T-cell (primary cell): ENCODE measurements at places on chromosomes 12 and 14.

GRCh38 chr14:100215330-100215885 lies 23.5 kb upstream of the YY1 start:
- DNase-seq = no peak

DNA sequence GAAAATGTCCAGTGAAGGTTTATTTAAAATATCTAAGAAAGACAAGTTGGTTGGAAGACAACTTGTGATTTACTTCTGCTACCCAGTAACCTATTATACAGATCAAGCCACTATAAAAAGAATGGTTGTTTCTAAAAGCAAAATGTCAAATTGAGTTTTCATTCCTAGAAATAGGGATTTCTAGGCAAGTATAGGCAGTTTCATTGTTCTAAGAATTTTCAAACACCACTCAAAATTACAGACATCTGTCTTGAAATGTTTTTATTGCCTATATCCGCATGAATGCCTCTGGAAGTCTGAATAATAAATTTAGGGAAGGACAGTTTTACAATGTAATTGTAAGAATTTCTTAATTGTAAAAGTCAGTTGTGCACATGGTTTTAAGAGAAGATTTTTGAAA lies 8.6 kb downstream of the YEATS4 start:
- no peak for DNase-seq

GRCh38 chr12:459430-460258 lies at the start of gene B4GALNT3:
Gene B4GALNT3, plus strand, starts transcription at chr12:459939. Its CDS starts 438 bp downstream, at chr12:460377.
- DNase-seq = peak; percentile 5

DNA sequence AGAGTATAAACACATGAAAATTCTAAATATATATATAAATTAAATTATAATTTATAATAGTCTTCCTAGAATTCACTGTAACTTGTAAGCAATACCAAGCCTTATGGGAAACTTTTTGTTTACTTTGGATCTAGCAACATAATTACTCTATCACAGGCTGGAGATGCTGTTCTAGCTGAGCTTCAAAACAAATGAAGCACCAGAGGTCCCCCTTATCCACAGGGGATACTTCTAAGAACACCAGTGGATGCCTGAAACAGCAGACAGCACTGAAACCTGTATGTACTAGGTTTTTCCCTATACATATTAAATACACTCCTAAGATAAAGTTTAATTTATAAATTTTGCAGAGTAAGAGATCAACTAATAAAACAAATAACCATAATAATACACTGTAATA lies 96.6 kb downstream of the CDK17 start:
- DNase-seq = no peak

- DNase-seq = no peak
These were observed 72.7 kb downstream of the PTPRR start for GRCh38 chr12:70847871-70848270.

DNA sequence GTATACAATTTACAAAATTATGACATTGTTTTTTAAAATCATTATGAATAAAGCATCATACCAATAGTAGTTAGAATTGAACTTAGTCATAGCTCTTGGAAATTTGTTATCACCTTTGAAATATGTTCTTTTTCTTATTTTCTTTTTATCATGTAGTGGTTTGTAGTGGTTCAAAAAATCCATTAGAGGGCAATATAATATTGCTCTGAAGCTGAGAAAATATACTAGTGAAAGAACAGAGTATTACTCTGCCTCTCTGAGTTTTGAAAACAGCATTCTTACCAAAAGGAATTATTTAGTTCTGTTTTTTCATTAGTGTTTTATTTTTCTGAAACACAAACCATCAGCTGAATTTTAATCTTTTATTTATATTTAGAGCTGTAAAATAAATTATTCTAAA lies 76.2 kb downstream of the PDZRN4 start:
- DNase-seq = no peak

DNA sequence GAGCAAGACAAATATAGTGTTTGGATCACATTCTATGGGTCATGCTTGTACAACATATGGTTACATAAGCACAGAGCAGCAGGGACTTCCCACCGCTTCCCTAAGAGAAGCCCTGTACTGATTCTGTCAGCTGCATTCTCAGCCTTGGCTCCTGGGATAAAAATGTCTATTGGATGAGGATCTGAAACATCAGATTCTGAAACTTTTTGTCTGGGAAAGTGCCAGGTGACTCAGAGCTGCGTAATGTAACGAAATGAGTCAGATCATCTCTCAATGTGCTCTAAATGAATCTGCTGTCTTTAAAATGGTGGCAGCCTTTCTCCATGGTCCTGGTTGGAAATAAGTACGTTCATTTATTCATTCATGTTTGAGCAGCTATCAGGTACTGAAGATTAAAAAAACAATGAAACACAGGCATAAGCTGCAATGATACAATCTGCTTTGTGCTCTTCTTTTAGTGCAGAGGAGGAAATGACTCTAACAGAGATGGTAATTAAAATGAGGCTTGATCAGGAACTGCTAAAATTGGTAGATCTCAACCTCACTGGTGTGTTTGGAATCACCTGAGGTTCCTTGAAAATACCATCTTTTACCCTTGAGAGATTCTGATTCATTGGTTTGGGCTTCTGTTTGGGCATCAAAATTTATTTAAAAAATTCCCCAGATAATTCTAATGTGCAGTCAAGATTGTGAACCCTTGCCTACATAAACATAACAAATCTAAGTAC lies 99.1 kb upstream of the NAP1L1 start:
- no peak for DNase-seq

DNA sequence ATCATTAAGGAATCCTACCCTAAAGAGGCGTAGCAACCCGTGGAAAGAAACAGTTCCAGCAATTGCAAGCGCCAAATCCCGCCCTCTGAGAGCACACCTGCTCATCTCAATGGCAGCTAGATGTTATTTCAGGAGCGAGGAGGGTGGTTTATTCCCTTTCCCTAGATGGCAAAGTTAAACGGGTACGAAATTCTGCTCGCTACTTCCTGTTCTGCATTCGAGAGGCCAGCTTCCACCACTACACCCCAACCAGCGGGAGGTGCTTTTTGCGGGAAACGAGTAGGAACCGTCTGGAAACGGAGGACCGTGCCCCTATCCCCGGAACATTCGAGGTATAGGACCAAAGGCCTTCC lies 536 bp downstream of the VPS29 start:
- DNase-seq = no peak

- no peak for DNase-seq
These were observed 95.7 kb downstream of the SAMD4A start for GRCh38 chr14:54662491-54663133.

DNA sequence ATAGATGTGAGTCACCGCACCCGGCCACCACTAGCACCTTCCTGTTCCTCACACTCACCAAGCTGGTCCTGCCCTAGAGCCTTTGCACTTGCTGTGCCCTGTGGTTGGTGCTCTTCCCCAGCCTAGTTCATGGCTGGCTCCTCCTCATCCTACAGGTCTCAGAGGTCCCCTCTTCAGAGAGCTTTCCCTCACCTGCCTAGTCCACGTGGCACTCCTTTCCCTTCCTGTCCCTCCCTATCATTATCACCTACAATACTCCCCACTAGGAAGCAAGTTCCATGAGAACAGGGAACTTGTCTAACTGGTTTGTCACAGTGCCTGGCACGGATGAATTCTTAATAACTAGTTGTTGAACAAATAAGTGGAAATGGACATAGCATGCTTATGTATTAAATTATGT lies 24.0 kb upstream of the TMED10 start:
- DNase-seq = no peak

DNA sequence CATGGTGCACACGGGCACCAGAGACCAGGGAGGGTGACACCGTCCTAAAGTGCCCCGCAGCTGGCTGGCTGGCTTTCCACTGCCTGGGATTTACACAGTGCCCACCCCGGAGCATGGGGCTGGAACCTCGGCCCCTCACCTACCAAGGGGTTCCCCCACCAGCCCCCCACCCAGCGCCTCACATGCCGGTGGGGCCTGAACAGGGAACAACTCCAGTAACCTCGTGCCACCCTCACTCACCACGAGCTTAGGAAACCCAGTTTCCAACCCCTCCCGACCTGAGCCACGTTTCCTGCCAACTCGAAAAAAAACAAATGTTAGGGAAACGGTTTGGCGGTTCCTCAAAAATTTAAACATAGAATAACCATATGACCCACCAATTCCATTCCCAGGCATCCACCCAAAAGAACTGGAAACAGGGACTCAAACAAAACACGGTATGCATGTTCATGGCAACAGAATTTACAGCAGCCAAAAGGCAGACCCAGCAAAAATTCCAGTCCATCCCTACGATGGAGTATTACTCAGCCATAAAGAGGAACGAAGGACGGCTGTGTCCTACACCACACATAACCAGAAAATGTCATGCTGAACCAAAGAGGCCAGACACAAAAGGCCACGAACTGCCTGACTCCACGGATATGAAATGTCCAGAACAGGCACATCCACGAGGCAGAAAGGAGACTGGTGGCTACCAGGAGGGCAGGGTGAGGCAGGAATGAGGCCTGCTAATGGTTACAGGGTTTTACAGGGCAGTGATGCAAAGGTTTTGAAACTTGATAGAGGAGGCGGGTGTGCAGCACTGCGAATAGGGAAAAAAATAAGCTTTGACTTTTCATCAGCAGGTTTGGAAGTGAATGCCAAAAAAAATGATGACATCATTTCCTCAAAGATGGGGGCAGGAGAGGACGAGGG lies 68.9 kb downstream of the NCOR2 start:
- DNase-seq = no peak

DNA sequence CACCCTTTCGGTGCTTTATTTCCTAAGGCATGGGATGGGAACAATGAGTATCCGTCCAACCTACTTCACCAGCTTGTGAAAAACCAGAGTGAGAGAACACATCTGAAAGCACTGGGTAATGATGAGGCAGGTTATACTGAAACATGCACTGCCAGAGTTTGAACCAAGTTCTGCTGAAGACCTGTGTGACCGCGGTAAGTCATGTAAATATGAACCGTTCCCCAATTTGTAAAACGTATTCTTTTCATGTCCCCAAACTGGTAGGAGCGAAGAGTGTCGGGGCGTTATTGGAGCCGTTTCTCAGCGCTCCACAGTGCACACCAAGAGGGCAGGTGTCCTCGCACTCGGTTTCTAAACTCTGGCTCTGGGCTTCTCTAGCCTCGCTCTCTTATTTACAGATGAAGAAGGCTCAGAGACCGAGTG lies 788 bp upstream of the NGDN start:
- no peak for DNase-seq

DNA sequence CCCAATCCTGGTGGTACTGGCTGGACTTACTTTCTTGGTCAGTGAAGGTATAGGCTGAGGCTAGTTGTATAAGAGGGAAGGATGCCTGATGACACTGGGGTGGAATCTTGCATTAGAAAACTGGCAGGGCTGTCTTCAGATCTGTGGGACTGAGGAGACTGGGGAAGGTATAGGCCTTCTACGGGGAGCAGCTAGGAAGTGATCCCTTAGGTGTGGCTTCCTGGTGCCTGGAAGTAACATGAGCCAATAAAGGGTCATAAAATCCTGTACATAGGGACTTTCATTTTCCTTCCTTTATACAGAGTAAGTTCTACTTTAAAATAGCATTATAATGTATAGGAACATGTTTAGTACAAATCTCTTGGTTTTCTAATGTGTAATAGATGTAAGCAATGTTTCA lies 716.8 kb downstream of the LRFN5 start:
- no peak for DNase-seq

DNA sequence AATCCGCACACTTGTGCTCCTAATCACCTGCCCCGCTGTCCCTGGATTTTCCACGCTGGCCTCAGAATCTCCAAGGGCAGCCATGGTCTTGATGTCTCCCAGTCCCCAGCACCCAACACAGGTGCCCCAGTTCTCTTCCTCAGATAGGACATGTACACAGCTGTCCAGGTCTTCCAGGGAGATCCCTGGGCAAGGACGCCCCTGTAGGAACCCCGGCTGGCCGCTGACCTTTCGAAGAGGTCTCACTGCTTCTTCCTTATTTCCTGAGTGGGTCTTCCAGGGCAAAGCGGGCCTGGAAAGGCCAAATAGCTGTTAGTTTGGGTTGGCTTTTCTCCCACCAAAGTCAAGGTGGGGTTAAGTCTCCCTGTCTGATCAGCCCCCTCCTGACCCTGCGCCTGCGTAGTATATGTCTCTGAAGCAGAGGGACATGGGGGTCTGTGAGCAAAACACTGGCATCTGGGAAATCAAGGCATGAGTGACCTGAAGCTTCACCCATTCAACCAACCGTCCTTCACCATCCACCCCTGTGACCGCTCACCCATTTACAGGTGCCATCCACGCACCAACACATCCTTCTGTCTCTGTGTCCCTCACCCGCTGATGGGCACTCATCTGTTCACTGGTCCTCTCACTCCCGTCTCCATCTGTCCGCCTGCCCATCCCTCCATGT lies 4.6 kb downstream of the BEGAIN start:
- no peak for DNase-seq

GRCh38 chr14:37596790-37597472 lies 1.5 kb downstream of the TTC6 start:
- DNase-seq = no peak

DNA sequence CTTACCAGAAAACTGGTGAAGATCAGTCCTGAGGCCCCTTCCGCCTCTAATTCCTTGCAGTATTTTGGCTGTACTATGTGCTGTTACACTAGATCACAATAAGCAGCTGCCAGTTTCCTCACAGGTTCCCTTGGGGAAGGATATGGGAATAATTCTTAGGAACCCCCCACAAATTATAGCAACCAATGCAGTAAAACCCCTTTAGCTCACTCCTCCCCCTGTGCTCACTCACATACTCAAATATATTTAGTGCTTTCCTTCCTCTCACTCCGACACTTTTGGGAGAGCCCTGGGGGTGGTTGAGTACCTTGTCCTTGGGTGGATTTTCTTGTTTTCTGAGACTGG lies 162.7 kb downstream of the ETV6 start:
- DNase-seq = no peak

DNA sequence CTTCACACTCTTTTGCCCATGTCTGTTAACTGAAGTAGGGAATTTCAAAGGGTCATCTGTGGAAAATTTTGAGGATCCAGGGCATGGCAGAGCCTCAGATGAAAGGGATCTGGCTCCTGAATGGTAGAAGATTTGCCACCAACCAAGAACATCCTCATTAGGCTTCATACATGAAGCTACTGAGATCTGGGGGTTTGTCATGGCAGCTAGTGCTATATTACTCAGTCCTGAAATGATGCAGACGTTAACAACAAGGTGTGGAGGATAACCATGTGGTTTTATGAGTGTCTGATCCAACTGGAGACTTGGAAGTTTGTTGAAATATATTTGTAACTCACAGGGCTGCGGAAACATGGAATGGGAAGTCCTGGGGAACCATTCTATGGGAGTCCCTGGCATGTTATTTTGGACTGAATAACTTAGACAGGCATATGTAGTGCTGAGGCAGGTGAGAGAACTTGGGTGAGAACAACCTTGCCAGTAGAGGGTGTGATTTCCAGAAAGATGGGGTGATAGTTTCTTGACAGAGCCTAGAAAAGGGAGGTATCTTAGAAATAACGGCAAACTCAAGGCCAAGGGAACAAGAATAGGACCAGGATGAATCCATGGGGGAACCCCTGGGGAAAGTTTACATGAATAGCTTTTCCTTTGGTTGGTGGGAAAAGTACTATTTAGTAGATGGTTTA lies 42.0 kb upstream of the C12orf75 start:
- DNase-seq = no peak

DNA sequence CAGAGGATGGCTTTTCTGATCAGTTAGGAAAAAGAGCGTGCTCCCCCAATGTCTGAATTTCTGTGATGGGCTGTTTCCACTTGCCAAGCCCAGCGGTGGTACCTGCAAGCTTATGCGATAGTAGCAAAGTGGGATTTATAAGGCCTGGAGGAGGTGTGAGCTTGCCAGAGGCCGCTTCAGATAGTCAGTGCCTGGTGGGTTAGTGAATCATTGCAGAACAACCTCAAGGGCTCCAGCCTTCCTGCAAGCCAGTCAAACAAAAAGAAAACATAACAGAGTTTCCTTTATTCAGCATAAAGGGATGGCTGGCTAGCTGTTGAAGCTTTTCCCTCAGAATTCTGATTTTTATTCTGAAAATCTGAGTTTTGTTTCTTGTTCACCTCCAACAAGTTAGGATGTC lies 7.6 kb upstream of the BMP4 start:
- DNase-seq = no peak
